ENCODE measurements at places on chromosomes 16 and 17.

- peak; percentile 34 for DNase-seq
Observed at GRCh38 chr17:69743091-69743490, 328.6 kb downstream of the MAP2K6 start.

- DNase-seq, result no peak
Observed at GRCh38 chr17:29956225-29956624, 14.8 kb downstream of the EFCAB5 start.

DNA sequence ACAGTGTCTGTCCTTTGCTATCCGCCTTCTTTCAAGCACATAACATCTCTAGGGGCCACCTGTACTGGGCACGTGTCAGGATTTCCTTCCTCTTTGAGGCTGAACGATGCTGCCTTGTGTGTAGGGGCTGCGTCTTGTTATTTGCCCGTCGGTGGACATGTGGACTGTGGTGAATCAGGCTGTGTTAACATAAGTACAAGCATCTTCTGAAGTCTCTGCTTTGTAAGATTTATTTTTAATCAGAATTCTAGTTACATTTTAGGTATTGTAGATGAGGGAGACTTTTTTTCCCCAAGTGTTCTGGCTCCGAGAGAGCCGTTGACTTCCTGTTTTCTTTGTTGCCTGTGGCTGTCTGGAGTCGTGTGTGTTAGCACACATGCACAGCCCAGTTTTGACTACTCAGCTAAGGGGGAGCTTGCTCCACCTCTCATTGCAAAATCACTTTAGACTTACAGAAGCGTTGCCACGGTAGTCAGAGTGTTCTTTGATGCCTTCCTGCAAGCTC is 26.1 kb downstream of the SPG7 start:
- DNase-seq, result no peak

DNA sequence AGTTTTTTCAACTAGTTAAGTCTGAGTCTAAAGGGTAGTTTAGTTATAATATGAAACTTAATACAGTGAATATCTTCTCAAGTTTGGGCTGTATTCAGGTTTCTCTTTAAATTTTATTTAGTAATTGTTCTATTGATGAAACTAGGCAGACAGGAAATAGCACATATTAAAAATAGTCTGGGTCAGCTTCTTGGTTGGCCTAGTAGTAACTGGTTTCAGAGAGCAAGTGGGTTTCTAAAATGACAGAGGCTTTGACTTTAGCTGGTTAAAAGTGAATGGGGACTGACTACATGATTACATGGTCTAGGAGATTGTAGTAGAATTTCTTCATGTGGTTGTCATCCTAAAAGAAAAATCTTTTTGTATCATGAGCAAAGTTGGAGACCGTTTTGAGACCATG is 46.8 kb downstream of the OMG start:
- DNase-seq, result peak; percentile 17

DNA sequence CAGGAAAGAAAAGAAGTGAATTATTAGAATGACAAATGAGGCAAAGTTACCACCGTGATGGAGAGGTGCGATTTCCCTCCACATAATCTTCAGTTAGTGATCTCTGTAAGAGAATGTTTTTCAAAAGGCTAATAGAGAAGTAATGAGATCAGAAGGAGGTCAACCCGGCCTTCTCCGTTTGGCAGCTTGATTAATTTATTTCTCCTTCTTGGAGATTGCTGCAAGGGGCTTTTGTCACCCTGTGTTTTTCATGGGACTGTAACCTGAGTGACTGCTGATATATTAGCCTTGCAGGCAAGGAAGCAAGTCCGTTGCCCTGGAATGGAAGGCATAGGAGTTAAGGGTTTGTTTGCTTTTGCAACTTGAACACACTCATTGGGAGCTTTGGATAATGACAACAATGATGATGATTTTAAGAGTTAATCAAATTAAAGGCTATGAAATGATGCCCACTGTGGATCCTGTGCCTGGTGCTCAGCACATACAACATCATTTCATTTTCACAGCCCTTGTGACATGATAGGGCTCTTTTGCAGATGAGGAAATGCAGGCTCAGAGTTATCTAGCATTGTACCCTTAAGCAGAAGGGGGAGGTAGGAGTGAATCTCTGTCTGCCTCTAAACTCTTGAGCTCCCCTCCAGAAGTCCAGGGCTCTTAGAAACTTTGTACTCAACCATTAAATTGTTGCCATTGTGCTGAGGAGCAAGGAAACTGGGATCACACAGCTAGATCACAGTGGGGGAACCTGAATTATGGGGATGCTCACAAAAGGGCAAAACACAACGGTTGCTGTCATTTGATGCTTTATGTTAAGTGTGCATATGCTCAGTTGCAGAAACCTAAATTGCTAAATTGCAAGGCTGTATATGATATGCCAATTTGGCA is 226.3 kb downstream of the WWOX start:
- DNase-seq, result no peak

DNA sequence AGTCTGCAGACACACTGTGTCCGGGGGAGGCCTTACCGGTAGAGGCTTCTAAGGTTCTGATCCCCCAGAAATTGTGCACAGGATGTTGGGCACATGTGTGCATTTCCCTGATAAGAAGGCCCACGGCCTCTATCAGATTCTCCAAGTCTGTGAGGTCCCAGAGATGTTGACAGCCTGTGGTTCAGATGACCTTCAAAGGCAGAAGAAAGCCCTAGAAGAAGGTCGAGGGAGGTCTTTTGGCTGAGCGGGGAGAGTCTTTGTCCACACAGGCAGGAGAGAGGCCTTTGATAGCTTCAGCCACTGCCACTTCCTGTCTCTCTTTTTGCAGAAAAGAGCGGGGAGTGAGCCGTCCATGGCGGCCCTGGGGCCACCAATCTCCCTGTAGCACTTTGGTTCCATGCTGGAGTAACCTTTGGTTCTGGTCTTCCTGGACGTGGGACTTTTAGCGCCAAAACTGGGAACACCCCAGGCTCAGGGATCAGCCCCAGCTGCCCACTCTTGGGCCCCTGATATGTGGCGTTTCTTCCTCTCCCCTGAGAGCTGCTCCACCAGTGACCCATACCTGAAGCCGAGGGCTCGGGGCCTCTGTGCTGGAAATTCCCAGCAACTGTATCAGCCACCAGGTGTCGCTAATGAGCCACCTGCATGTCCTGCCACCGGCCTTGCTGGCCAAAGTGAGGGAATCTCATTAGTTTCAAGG is 28.1 kb upstream of the LGALS9 start:
- DNase-seq, result peak; percentile 73

- no peak for DNase-seq
Observed at GRCh38 chr17:70888324-70888723, 719.0 kb downstream of the KCNJ2 start.

DNA sequence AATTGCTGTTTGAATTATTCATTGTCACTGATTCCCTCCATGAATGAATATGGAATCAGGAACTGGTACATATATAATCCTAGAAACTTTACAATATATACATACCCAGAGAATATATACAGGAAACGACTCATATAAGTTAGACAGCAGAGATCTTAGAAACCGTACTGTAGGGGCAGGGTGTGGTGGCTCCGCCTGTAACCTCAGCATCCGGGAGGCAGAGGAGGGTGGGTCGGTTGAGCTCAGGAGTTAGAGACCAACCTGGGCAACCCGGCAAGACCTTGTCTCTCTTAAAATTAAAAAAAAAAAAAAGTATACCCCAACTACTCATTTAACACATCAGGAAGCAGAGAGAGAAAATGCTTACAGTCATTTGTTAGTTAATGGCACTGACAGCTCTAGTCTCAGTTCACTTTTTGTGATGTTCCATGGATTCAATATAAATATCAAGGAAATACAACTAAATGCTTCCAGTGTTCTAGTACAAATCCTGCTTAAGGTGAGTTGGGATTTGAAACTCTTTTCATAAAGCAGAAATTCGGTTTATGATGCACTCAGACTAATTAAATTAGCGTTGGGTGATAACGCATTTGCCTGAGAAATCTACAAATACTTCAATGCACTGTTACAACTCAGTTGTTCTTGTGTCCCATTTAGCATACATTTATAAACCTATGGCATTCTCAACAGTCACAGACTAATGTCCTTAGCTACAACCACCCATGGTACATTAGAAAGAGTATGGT is 5.6 kb downstream of the GLG1 start:
- peak; percentile 70 for DNase-seq

GRCh38 chr16:66470556-66470955 is 43.5 kb downstream of the BEAN1 start:
- no peak for DNase-seq

DNA sequence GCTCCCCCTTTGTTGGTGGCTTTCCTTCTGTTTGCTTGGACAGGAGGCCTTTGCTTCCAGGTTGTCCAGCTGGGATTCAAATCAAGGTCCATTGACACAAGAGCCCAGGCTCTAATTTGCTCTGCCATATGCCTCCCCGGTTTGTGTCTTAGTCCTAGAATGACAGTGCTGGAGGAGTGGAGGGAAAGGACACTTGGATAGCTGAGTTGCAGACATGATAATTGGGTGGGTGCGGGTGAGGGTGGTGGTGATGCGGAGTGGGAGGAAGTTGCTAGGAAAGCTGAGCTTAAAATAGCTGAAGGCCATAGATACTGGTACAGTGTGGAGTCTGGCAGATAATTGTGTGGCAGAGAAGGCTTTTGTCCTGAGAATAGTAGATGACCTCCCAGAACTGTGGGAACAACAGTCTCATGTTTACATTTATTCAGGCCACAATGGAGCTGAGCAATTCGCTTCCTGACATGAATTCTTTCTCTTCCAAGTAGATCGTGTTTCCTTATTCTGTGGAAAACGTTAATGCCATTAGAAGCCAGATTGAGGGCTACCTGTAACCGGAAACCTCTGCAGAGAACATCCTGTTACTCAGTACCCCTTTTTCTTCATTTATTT is 23.8 kb downstream of the SEC14L1 start:
- peak; percentile 26 for DNase-seq

All from ELR (cell line).